ENCODE measurements at places on chromosomes 5 and 9. TPM values are rescaled to one million over a fixed set of nuclear protein-coding genes. Genes with fewer than 3 reads are reported as not detected.

Gene PCDHGA7
- polyA plus RNA-seq, result 1.9 TPM

Gene MAMDC4
- 3.8 TPM for polyA plus RNA-seq

Gene ANKRD55
- 0.05 TPM for polyA plus RNA-seq

Gene ZBTB34
- polyA plus RNA-seq, result 4.3 TPM

Gene IL4
- polyA plus RNA-seq, result not detected

Gene NXNL2
- 0.85 TPM for polyA plus RNA-seq

Gene TMC1
- polyA plus RNA-seq, result 0.66 TPM

Gene GRM6
- not detected for polyA plus RNA-seq

Gene CBY3
- polyA plus RNA-seq, result 0.11 TPM

Gene LSM11
- polyA plus RNA-seq, result 12.6 TPM

Gene OGN
- polyA plus RNA-seq, result 19.5 TPM

Gene PDGFRB
- 79.4 TPM for polyA plus RNA-seq

Gene AK8
- polyA plus RNA-seq, result 1.1 TPM

Gene CTXN3
- polyA plus RNA-seq, result 0.06 TPM

Gene TSTD2
- 14.8 TPM for polyA plus RNA-seq

Gene ZNF474
- polyA plus RNA-seq, result 0.13 TPM

Gene ZNF883
- polyA plus RNA-seq, result 1.4 TPM

Gene NUP155
- polyA plus RNA-seq, result 6.1 TPM

Gene LECT2
- not detected for polyA plus RNA-seq

Gene ADGRD2
- not detected for polyA plus RNA-seq
